ENCODE measurements at places on chromosomes 6 and 20.

DNA sequence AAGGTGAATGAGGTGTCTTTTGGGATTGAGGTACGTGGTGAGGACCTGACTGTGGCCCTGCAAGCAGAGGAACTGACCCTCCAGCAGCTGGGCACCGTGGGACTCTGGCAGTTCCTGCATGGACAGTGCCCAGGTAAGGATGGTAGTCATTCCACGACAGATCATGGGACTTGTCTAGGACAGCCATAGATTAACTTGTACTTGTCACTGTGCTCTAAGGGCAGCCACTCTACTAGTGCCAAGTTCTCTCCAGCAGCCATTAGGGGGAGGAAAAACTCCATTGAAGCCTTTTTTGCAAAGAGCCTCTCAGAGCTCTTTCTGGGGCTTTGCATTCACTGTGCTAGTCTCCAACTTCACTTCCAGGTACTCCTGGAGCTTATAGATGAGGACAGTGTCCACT lies 20.4 kb downstream of the TAF11 start:
- no peak for DNase-seq

GRCh38 chr6:36719126-36719525 lies 21.5 kb downstream of the RAB44 start:
- DNase-seq = no peak

DNA sequence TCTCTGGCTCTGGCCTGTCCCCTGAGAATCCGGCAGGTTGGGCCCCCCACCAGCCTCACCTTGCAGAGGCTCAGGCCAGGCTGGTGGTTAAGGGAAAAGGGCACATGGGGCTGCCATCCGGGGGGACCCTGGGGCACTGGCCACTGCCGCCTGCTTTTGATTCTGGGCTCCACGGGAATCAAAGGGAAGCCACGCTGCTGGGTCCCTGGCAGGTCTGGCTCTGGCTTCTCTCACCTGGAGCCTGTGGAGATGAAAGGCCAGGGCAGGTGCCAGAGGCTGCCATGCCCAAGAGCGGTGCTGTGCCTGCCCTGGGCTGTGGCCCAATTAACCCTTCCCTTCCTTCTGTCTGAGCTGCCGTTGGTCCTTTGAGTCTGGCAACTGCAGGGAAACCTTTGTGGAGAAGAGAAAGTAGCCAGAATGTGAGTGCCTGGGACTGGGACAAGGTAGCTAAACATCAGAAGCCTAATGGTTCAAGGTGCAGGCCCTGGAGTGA lies 9.4 kb upstream of the CDH22 start:
- no peak for DNase-seq

- peak; percentile 44 for DNase-seq
These were observed 495 bp downstream of the FAM83B start for GRCh38 chr6:54846857-54847674.

GRCh38 chr6:143839196-143839595 lies 3.9 kb upstream of the LTV1 start:
- DNase-seq = no peak

GRCh38 chr6:112595841-112596240 lies 248.7 kb downstream of the RFPL4B start:
- no peak for DNase-seq

DNA sequence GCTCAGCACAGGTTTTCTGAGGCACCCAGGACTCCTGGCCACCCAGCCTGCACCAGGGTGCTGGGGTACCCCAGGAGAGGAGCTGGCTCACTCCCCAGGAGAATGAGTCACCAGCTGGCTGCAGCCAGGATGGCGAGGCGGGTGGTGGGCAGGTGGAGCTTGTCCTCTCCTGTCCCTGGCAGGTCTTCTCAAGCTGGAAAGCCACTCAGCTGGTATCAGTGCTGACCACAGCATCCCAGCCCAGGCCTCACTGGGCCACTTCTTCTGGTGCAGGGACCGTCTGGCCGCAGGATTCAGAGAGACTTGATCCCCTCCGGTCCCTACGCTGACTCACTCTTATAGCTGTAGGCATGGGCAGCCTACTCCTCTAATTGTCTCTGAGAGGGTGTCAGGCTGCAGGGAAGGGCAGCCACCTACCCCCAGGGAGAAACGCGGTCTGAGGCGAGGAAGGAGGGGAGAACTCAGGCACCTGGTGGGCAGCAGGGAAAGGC lies 22.2 kb downstream of the TFEB start:
- DNase-seq = peak; percentile 42

- no peak for DNase-seq
These were observed 55.9 kb downstream of the ATXN1 start for GRCh38 chr6:16705081-16705993.

DNA sequence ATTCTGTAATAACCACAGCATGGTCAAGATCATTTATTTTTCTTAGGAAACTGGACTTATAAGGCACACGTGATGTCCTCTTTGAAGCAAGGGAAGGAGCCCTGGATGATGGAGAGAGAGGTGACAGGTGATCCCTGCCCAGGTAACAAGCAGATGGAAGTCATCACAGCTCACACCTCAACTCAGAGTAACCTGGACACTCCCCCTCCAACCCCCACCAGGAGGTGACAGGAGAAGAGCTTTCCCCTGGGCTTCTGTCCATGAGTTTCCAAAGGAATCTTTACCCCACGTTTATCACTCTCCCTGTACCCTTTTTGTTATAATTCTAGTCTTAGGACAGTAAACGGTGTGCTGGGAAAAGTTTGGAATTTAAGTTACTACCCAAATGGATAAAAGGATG lies 28.4 kb downstream of the ZNF334 start:
- DNase-seq = no peak

DNA sequence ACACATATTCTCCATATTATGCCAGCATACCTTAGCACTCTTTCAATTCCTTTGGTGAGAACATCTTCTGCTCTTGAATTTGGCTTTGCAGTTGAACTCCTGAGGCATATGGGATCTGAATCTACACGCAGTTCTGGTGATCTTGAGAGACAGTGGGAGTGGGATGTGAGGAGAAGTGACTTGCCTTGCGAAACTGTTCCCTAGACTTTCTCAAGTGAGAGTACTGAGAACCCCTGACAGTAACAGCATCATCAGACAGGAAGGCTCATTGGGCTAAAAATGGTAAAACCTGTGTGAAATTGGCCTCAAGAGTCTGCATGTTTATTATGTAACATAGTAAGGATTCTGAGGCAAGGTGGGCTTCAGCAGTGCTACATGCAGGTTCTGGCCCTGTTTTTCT lies 49.1 kb upstream of the CEP85L start:
- no peak for DNase-seq

- DNase-seq = no peak
These were observed 110.2 kb downstream of the AGPAT4 start for GRCh38 chr6:161163466-161164181.

DNA sequence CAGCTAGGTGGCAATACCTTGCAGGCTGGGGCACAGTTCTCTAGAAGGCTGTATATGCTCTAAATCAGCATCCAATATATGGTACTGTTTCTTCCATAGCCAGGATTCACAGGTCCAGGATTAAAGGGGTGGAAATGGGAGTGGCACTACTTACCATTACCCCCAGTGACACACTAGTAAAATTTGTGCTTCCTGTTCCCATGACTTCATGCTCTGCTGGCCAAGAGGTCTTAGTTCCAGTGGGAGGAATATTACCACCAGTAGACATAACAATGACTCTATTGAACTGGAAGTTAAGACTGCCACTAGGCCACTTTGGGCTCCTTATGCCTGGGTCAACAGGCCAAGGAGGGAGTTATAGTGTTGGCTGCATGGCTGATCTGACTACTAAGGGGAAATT lies 174.3 kb upstream of the TNFAIP3 start:
- no peak for DNase-seq

DNA sequence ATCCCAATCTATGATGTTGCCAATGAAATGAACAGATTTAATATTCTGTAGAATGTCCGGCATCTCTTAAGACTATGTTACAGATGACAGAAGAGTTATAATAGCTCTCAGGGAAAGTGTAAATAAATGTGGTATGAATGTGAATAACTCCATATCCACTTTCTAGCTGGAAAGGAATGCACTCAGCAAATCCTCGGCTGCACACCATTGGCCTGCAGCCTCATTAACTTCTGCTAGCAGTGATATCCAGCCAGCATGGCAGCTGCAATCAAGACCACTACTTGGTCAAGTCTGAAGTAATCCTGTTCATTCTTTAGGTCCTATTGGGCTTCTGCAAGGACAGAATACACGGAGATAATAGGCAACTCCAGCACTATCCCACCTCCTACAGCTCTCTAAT lies 17.3 kb upstream of the MICA start:
- DNase-seq = no peak

- no peak for DNase-seq
These were observed 41.2 kb upstream of the ENPP1 start for GRCh38 chr6:131766631-131767030.

- no peak for DNase-seq
These were observed 12.4 kb downstream of the BANF2 start for GRCh38 chr20:17712201-17712600.

DNA sequence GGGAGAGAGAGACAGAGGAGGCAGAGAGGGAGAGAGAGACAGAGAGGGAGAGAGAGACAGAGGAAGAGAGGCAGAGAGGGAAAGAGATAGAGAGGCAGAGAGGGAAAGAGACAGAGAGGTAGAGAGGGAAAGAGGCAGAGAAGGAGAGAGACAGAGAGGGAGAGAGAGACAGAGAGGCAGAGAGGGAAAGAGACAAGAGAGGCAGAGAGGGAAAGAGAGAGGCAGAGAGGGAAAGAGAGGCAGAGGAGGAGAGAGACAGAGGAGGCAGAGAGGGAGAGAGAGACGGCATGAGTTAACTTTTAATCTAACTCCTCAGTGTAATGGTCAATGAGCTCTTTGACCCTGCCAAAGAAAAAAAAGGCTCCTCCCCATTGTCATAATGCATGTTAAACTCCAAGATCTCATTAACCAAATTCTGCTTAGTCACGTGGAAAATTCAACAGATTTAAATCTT lies 7.1 kb downstream of the ELOVL2 start:
- DNase-seq = no peak

- no peak for DNase-seq
These were observed 119.4 kb downstream of the RFPL4B start for GRCh38 chr6:112466373-112467151.

- no peak for DNase-seq
These were observed 680.9 kb upstream of the AGPAT4 start for GRCh38 chr6:161954699-161955276.

DNA sequence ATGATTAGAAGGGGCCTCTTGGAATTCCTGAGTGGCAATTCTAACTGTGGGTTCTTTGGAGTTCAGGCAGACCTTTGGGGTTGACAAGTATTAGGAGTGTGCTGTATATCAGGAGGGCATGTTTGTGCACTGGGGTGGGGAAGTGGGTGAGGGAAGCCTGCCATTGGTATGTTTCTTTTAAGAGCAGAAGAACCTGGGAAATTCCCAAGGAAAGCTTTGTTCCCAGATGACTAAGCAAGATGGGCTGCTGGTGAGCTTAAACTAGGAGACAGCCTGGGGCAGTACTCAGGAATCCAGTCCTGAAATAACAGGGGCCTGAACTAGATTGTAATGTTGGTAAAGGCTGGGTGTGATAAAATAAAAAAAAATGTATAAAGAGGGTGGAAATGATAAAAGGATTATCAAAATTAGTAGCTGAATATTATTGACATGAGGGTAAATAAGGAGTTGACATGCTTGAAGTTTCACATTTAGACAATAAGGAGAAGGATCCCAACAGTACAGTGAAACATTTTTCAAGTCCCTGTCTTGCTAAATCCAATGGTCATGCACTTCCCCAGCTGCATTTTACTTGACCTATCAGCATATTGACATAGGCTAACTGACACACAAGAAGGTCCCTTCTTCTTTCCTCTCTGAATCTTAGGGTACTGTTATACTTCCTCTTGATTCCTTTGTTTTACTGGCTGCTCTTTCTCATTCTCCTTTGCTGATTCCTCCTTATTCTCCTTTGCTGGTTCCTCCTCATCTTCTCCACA lies 18.4 kb upstream of the IFNGR1 start:
- DNase-seq = no peak

DNA sequence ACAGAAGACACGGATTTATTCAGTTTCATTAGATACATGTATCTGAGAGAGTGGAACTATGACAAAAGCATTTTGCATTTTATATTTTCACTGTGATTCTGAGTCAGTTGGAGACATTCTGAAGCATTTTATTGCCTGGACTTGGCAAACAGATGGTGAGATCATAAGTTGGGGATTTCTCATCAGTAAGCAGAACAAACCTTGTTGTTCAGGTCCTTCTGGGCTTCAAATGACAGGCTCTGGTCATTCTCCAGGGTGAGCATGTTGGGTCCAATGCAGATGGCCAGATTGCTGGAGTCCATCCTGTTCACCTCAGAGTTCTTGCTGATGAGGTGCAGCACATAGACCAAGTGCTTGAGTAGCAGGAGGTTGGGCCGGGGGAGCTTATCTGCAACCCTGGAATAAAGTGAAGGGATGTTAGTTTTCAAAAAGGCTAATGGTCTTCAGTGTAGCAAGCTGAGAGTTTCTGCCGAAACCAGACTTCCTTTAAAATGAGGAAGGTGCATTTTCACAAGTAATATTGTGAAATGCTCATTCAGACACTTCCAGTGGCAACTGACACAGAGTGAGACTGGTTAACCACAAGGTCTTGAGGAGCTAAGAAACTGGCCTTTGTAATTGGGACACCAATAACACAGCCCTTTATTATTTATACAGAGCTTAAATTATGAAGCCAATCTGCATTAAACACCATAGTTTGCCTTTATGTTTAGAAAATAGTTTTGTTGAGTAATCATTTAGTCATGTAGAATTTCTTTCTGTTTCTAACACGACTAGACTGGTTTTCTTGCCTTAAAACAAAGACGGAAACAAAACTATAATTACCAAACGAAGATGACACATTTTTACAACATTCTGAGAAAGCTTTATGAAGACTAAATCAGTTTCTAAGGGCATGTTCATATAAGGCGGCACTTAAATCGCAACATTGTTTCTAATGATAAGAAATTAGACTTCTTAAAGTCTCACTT lies 5.6 kb downstream of the TAGAP start:
- no peak for DNase-seq

- no peak for DNase-seq
These were observed 1.4 kb upstream of the COL11A2 start for GRCh38 chr6:33193619-33194018.

GRCh38 chr6:35142588-35143569 lies 1.7 kb upstream of the TCP11 start:
- no peak for DNase-seq

DNA sequence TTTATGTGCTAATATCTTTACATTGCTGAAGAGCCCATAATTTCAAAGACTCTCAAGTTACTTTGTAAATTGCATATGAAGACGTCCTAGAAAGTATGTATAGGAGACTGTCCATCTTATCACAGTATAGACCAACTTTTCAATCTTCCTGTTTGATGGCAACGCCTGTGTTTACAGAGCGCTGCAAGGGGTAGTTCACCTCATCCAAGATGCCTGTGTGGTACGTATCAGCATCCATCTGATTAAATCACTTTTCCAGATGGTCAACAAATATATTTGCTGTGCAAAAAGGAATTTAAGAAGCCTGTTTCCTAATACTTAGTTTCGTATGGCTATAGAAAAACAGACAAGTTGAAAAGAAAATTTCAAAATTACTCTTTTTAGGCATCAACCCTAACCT lies 17.9 kb upstream of the PDE10A start:
- DNase-seq = no peak

DNA sequence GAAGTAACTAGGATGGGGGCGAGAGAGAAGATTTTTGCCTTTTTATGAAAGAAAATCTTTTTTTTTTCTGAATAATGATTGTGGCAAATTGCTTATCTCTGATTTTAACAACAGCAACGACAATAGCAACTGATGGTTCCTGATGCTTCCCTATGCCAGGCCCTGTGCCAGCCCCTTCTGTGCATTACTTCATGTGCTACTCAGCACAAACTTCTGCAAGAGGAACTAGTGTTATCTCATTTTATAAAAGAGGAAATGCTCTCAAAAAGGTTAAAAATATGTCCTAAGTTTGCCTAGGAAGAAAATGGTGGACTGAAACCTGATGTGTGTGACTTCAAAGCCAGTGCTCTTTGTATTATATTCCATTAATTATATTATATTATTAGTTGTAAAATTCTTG lies 74.0 kb upstream of the RALGAPA2 start:
- no peak for DNase-seq
